IMR-90 (cell line): ENCODE measurements at places on chromosomes 16 and 17. TPM values are rescaled to one million over a fixed set of nuclear protein-coding genes. Genes with fewer than 3 reads are reported as not detected.

Gene SLFN14
- not detected in 2 replicates for total RNA-seq

Gene PIEZO1
- 36.2 and 48.6 TPM in 2 replicates for total RNA-seq

Gene KRTAP4-9
- total RNA-seq, result not detected in 2 replicates

Gene EVPLL
- not detected in 2 replicates for total RNA-seq

Gene NAGPA
- total RNA-seq, result 5.3 and 6.5 TPM in 2 replicates

Gene HSPB9
- not detected in 2 replicates for total RNA-seq

Gene STX1B
- 3.9 TPM in 2 replicates for total RNA-seq

Gene NOL11
- 58.3 and 78.6 TPM in 2 replicates for total RNA-seq

Gene KRTAP9-2
- not detected in 2 replicates for total RNA-seq

Gene METTL22
- total RNA-seq, result 27.2 and 38.3 TPM in 2 replicates

Gene IRX5
- total RNA-seq, result not detected in 2 replicates
